Airway epithelial cell (primary cell): ENCODE measurements at places on chromosomes 5 and 9. TPM values are rescaled to one million over a fixed set of nuclear protein-coding genes. Genes with fewer than 3 reads are reported as not detected.

The IL13 gene
- not detected in 2 replicates for total RNA-seq

The PCDHA11 gene
- total RNA-seq = not detected in 2 replicates

The NR6A1 gene
- total RNA-seq = 1.4 TPM in 2 replicates

The GLDC gene
- total RNA-seq = 1.4 and 1.7 TPM in 2 replicates

The SPATA31E1 gene
- not detected in 2 replicates for total RNA-seq

The PDE4D gene
- total RNA-seq = 3.7 and 5.2 TPM in 2 replicates

The PCDHGA7 gene
- 0.92 and 1.2 TPM in 2 replicates for total RNA-seq

The FYB1 gene
- 0.99 and 3.6 TPM in 2 replicates for total RNA-seq

The TIFAB gene
- not detected in 2 replicates for total RNA-seq

The SPATA31D4 gene
- not detected in 2 replicates for total RNA-seq
